Prostate gland (tissue), 2 donors: ENCODE measurements at places on chromosomes 3 and 15.

DNA sequence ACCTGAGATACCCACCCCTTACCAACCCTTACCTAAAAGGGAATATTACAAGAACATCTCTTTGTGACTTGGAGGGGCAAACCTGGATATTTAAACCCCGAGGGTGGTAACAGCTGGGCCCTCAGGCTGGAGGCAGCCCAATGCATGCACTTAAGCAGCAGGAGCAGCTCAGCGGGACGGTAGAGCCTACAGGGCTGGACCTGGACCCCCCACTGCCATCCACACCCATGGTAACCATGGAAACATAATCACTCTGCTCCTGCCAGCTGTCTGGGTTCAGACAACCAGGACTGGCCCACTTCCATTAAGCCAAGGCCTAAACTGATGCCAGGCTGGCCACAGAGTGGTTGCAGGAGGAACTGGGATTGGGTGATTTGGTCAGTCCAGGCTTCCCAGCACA, 52.8 kb downstream of the ETFA start:
- H3K27ac ChIP-seq: no peak overlapping the region
- no peak for DNase-seq
- H3K4me1 ChIP-seq: no peaks in the 10 kb centered on the region
- no peak overlapping the region for H3K4me3 ChIP-seq

DNA sequence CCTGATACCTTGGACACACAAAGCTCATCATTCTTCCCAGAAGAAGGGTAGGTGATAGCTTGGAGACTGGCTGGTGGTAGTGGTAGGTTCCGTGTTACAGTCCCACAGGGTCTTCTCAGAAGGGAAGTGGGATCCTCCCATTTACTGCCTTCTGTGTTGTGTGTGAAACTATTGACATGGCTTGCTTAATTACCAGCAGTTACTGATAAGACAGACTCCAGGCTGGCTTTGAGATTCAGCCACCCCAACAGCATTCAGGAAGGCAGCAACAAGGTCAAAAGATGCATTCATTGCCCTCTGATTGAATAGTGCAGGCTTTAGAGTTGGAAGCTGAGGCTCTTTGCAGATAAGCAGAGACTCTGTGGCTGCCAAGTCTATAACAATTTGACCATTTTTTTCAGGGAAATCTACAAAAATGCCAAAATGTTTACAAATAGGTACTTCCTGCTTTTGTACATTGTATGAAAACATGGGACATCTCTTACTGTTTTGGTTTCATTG, 7.7 kb downstream of the ARNT2 start:
- H3K27me3 ChIP-seq: no peaks in the 10 kb centered on the region
- no peaks in the 10 kb centered on the region for H3K4me1 ChIP-seq
- H3K36me3 ChIP-seq: no peaks in the 10 kb centered on the region
- no peak overlapping the region for H3K27ac ChIP-seq
- H3K4me3 ChIP-seq: no peak overlapping the region

DNA sequence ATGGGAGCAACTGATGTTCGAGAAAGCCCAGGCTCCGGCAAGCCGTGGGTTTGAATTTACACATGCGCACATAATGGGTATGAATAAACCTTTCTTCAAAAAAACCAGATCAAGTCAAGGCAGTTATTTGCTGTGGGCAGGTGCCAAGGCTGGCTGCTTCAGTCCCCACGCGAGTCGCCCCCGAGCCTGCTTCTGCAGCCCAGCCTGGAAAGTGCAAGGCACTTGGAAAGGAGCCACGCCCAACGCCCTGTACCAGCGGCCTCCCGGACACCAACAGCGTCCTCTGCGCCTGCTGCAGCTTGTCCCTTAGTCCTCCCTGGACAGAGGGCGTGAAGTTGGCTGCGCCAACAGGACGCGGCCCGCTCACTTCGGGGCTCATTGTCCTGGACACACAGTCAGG, 68.9 kb downstream of the KLF15 start:
- H3K4me3 ChIP-seq: no peak overlapping the region
- H3K27ac ChIP-seq: no peak overlapping the region
- no peaks in the 10 kb centered on the region for H3K36me3 ChIP-seq
- no peak for DNase-seq
- no peaks in the 10 kb centered on the region for H3K27me3 ChIP-seq

GRCh38 chr3:183122257-183122932, 23.1 kb upstream of the MCCC1 start:
- H3K27ac ChIP-seq: no peak overlapping the region
- no peaks in the 10 kb centered on the region for H3K4me1 ChIP-seq
- H3K27me3 ChIP-seq: no peaks in the 10 kb centered on the region
- H3K36me3 ChIP-seq: no peaks in the 10 kb centered on the region
- no peak for DNase-seq
- H3K4me3 ChIP-seq: no peak overlapping the region

DNA sequence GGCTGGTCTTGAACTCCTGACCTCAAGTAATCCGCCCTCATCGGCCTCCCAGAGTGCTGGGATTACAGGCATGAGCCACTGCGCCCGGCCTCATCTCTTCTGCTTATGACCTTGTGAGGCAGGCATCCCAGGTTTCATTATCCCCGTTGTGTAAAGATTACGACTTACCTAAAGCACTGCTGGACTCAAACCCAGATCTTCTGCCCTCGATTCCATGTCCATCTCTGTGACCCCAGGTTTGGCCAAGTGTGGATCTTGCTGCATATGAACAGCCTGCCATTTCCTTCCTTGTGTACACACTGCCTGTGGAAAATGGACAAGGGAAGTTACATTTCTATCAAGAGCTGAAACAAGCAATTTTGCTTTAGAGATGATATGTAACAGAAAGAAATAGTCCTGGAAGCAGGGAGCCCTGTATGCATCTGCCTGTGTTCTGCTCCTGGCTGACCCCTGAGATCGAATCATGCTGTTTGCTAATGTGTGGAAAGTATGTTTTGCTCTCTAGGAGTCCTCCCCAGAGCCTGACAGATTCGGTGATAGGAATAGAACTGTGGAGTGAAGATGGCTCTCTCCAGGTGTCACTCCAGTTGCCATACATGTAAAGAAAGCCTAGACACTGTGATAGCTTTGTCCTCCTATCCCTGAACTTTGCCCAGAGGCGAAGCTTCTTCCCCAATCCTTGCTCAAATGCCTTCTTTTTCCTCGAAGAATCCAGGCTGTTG, 11.8 kb upstream of the LIPC start:
- no peak overlapping the region for H3K4me3 ChIP-seq
- DNase-seq: no peak
- H3K36me3 ChIP-seq: no peaks in the 10 kb centered on the region
- no peak overlapping the region for H3K27ac ChIP-seq
- H3K4me1 ChIP-seq: no peaks in the 10 kb centered on the region
